Osteocyte (in vitro differentiated cells): ENCODE measurements at places on chromosomes 5 and 9.
A peak's percentile ranks its signal among the peaks of the same experiment; 100 is the strongest.

DNA sequence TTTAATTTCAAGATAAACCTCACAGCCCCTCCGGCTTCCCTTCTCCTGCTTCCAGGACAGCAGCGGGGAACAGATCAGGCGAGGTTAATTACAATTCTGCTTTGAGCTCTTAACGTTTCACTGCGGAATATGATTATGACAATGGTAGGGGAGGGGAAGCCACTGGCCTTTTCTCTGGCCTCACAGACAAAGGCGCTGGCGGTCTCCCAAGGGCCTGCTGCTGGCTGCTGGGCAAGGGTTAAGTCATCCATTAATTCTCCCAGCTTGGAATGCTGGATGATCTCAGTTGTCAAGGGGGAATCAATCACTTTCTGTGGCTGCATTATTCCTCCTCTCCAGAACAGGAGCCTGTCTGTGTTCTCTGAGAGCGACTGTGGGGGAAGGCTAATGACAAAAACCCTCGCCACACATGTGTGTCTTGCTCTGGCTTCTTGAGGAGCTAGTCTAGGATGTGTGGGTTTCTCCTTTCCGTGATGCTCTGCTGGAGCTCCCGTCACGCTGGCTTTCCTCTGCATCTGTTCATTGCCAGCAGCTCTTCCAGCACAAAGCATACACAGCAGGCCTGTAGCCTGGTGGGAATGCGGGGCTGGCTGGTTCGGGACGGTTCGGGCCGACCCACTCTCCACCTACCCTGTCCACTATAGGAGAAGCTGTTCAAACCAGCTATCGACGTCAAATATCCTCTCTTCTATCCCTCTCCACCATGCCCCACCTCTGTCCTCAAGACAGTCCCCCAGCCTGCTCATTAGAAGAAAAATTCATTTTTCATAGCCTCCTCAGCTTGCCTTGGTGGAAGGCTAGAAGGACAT, 82.8 kb downstream of the DCP2 start:
- no peak for DNase-seq
- no peak overlapping the region for H3K27ac ChIP-seq
- H3K27me3 ChIP-seq: no peaks in the 10 kb centered on the region
- H3K4me1 ChIP-seq: peaks cover 14% of the 10 kb centered on the region
- peaks cover 9% of the 10 kb centered on the region for H3K36me3 ChIP-seq
- no peak overlapping the region for H3K4me3 ChIP-seq

- H3K4me1 ChIP-seq: peaks cover 21% of the 10 kb centered on the region
- DNase-seq: no peak
- H3K27me3 ChIP-seq: no peaks in the 10 kb centered on the region
- no peak overlapping the region for H3K27ac ChIP-seq
These were observed 578.6 kb downstream of the RAB3C start for GRCh38 chr5:59161221-59162105.

GRCh38 chr5:59275170-59275509, 618.4 kb downstream of the PDE4D start:
- peaks cover 56% of the 10 kb centered on the region for H3K4me1 ChIP-seq
- H3K36me3 ChIP-seq: no peaks in the 10 kb centered on the region
- DNase-seq: no peak
- H3K27ac ChIP-seq: peak overlapping the region; percentile 88

DNA sequence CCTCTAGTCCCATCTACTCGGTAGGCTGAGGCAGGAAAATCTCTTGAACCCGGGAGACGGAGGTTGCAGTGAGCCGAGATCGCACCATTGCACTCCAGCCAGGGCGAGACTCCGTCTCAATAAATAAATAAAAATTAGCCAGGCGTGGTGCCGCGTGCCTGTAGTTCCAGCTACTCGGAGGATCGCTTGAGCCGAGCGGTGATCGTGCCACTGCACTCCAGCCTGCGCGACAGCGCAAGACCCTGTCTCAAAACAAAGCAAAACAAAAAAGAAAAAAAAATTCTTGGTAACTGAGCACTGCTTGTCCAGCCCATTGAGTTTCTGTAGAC, 710 bp upstream of the WDR55 start:
- H3K4me3 ChIP-seq: peak overlapping the region; percentile 99
- H3K27me3 ChIP-seq: no peaks in the 10 kb centered on the region
- peaks cover 30% of the 10 kb centered on the region for H3K4me1 ChIP-seq
- H3K36me3 ChIP-seq: peaks cover 50% of the 10 kb centered on the region
- DNase-seq: no peak

DNA sequence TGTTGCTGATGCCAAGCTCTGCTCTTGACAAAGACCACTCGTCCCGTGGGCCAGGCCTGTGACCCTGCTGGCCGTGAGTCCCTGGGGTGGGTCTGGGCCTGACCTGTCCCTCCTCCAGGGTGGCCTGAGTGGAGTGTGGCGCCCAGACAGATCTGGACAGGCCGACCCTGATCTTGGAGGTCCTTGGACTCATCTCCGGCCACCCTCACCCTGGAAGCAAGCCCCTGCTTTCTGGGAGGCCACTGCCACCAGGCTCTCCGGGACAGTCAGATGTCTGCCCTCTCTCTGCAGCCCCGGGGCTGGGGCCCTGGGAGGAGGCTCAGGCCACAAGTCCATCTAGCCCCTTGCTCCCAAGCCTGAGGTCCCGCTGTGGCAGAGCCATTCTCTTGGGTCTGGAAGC, 31.2 kb upstream of the TMEM250 start:
- H3K4me3 ChIP-seq: no peak overlapping the region
- H3K4me1 ChIP-seq: no peaks in the 10 kb centered on the region
- H3K36me3 ChIP-seq: no peaks in the 10 kb centered on the region
- peaks cover 1% of the 10 kb centered on the region for H3K27me3 ChIP-seq
- DNase-seq: no peak

DNA sequence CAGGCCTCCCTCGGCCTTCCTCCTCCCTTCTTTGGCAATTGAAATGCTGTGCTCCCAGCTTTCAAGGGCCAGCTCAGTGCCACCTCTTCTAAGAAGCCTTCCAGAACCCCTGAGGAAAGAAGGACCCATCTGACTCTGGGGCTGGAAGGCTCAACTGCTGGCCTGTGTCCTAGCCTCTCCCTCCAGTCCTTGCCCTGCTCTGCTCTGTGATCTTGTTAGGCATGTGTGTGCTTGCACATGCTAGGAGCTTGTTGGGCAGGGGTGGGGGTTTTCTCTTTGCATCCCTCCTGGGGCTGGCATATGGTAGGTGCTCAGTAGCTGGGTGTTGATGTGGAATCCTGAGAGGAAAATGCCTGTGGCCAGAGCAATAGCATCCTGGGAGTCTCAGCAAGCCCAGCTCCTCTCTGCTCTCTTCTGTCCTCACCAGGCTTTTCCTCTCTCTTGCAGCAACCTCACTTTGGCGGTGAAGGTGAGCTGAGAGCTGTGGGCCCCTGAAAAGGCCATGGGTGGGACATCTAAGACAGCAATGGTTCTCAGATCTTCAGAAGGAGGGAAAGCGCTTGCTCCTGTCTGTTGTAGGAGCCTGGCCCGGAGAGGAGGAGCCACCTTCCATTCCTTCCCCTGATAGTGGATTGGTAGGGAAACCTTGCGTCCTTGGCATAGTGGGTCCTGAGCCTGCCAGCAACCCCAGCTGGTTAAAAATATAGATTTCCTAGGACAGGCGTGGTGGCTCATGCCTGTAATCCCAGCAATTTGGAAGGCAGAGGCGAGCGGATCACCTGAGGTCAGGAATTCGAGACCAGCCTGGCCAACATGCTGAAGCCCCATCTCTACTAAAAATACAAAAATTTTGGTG, 9.9 kb downstream of the DOLK start:
- no peak overlapping the region for H3K27ac ChIP-seq
- H3K4me1 ChIP-seq: no peaks in the 10 kb centered on the region
- H3K4me3 ChIP-seq: no peak overlapping the region

- no peak overlapping the region for H3K4me3 ChIP-seq
- H3K27ac ChIP-seq: no peak overlapping the region
- DNase-seq: no peak
- H3K27me3 ChIP-seq: no peaks in the 10 kb centered on the region
- peaks cover 23% of the 10 kb centered on the region for H3K4me1 ChIP-seq
These were observed 118.7 kb downstream of the AUH start for GRCh38 chr9:91243029-91243428.

DNA sequence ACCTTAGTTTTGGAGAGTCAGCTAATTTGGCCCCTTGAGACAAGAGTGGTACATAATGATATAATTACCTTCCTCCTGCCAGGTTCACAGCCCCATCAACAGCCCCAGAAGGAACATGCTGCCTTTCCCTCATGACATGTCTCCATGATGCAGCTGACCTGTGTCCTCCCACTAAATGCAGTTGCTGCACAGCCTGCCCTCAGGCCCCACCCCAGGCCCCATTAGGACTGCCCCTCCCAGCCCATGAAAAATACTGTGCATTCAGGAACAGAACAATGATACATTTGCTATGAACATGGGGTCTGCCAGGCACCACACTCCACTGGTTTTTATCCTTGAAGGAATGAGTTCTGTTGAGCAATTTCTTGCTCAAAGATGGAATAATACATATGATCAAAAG, 176.4 kb downstream of the C5orf15 start:
- peak; percentile 48 for DNase-seq
- H3K36me3 ChIP-seq: no peaks in the 10 kb centered on the region
- H3K4me3 ChIP-seq: no peak overlapping the region

GRCh38 chr5:16128944-16129343, 50.6 kb downstream of the MARCHF11 start:
- no peak overlapping the region for H3K4me3 ChIP-seq
- peaks cover 5% of the 10 kb centered on the region for H3K27me3 ChIP-seq
- H3K27ac ChIP-seq: no peak overlapping the region
- no peaks in the 10 kb centered on the region for H3K36me3 ChIP-seq
- no peaks in the 10 kb centered on the region for H3K4me1 ChIP-seq

- peak overlapping the region; percentile 83 for H3K27ac ChIP-seq
- H3K4me1 ChIP-seq: peaks cover 38% of the 10 kb centered on the region
- DNase-seq: no peak
These were observed 290.1 kb downstream of the ADAMTS6 start for GRCh38 chr5:65191554-65192135.
